ENCODE measurements at places on chromosomes 7 and 10.

- no peak for DNase-seq
Observed at GRCh38 chr10:57035310-57035709, 674.3 kb upstream of the ZWINT start.

- DNase-seq: no peak
Observed at GRCh38 chr10:81865581-81865980, 9.4 kb upstream of the NRG3 start.

- DNase-seq: no peak
Observed at GRCh38 chr7:47932016-47932415, 16.2 kb downstream of the PKD1L1 start.

DNA sequence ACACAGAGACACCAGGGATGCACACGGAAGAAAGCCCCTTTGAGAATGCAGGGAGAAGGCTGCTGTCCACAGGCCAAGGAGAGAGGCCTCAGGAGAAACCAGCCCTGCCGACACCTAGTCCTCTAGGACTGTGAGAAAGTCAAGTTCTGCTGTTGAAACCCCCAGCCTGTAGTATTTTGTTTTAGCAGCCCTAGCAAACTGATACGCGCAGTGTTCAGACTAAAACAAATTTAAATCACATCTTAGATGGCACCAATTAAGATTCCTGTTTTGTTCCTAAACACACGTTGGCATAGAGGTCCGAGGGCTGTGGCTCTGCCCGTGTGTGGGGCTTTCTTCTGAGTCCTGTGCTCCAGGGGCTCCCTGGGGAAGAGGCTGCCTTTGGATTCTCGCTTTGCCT, 21.7 kb downstream of the LMTK2 start:
- no peak for DNase-seq

DNA sequence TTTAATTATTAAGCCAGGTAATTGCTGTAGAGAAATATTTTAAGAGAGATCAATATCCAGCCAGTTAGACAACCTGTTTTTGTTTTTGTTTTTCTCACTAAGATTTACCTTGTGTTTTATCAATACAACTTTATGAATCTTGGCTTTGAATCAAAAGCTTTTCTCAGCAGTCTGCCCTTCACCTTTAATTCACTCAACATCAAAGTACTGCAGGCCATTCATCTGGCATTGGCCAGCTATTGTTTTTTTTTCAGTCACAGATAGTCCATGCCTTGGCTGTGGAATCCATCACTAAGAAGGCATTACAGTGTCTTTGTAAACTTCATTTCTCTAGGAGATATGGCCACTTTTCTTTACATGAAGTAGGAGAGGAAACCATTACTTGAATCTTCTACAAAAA, 20.2 kb downstream of the SGCE start:
- DNase-seq: no peak

DNA sequence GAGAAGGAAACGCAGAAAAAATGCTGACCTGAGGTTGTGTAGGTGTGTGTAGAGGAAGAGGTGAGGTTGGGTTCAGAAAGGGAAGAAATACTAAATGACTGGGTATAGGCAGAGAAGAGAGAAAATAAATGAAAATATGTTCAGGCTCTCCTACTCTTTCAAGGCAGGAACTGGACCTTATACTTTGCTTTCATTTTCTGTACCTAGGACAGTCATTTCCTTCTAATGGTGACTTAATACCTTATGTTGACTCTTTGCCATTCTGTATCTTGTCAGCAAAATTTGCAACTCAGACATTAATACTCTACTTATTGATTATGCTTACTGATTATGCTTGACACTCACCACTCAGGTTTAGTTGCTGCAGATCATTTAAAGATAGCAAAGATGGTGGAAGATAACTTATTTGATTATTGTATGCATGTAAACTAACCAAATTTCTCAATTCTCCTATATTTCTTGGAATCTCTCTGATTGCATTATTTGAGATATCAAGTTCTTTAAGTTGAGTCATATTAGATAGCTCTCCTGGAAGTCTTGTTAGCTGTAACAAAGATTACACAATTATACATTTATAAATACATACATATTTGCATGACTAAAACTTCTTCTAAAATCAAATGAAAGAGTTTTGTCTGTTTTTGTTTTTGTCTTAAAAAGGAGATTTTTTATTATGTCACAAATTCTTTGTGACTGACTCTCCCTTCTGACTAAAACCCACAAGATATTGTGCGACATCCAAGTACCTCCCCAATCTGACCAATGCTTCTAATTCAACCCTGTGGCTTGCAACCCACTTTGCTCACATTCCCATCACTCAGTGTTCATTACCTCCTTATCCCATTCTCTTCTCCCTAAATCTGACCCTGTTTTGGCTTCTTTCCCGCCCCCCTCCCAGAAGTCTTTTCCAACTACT, 20.0 kb downstream of the LRRD1 start:
- DNase-seq: peak; percentile 40

DNA sequence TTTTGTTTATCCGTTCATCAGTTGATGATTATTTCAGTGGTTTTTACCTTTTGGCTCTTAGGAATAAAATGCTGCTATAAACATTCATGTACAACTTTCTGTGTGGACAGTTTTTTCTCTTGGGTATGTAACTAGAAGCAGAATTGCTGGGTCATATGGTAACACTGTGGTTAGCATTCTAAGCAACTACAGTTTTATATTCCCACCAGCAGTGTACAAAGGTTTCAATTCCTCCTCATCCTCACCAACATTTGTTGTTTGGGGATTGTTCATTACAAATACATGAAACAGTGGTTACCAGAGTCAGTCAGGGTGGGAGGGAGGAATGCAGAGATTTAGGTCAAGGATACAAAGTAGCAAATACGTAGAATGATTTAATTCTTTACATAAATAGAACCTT, 97.0 kb downstream of the NPSR1 start:
- no peak for DNase-seq

GRCh38 chr7:101733713-101734475, 83.5 kb upstream of the CUX1 start:
- DNase-seq: no peak

DNA sequence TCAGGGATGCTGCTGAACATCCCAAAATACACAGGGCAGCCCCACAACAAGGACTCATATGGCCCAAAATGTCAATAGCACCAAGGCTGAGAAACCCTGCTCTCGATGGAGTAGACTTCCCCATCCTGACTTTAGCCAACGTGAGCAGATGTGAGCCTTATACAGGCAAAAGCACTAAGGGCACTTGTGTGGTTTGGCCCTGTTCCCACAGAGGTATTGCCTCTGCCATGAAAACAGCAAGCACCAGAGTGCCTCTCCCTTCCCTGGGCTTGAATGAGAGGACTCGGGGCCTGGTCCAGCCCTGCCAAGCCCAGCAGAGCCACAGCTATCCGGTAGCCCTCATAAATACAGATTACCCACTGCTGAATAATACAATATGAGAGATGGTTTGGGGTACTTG, 47.5 kb downstream of the ACSM6 start:
- no peak for DNase-seq

DNA sequence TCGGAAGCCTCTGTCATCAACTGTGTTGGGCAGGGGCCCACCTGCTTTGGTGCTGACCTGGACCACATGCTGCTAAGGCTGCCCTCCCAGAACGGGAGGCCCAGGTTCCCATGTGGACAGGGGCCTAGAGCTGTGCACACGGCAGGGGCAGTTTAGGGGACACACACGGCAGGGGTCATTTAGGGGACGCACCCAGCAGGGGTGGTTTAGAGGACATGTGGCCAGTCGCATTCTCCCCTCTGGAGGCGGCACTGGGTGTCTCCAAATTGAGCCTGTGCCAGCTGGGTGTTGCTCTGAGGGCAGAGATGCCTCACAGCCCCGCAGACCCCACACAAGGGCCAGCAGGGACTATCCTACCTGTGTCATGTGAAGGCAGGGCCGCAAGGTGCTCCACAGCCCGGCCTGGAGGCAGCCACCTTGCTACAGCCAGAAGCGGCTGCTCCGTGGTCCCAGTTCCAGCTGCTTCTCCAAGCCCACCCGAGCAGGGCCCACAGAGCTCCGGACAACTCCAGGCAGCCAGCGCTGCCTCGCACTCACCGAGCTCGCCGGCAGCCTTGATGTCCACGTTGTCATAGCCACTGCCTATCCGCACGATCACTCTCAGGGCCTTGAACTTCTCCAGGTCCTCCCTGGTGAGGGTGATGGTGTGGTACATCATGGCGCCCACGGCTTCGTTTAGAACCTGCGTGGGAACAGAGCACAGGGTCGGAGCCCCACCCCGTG, 60.7 kb downstream of the ZRANB1 start:
- DNase-seq: no peak

DNA sequence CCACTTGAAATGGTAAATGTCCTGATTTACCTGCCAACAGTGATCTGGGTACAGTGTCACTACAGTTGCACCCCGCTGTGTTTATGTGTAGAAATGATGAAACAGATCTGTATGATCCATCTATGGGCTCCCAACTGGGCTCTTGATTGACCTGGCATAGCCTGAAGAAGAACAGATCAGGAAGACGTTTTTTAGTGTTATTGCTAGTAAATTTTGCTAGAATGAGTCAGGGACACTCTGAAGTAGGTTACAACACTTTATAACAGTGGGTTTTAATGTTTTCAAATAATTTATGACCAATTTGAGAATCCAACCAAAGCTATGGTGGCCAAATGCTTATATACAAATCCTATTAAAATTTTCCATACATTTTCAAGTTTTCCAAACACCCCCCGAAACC, 110.3 kb downstream of the DKK1 start:
- no peak for DNase-seq

- no peak for DNase-seq
Observed at GRCh38 chr7:152014722-152015121, 10.8 kb upstream of the GALNT11 start.

- DNase-seq: no peak
Observed at GRCh38 chr10:69574571-69574978, 1.4 kb upstream of the NEUROG3 start.

Measured in HS-27A (cell line).